ENCODE measurements at places on chromosomes 7 and 10.

DNA sequence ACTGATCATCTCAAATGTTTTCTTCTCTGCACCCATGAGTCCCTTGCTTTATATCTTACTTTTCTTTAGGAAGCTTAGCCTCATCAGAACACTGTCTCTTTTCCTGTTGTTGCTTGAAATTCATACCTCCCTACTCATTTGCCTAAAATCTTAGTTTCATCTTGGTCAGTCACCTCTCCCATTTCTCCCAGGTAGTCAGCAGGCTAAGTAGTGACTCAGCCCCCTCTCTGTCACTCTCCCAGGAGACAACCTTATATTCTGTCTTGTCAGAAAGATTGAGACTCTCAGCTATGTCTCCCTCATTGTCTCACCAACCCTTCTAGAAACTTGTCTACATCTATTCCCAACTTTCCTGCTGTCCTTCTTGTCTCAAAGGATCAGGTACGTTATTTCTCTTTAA is 280.9 kb downstream of the BBS9 start:
- no peak for DNase-seq

GRCh38 chr7:68679459-68680234 is 918.6 kb upstream of the AUTS2 start:
- DNase-seq, result no peak

DNA sequence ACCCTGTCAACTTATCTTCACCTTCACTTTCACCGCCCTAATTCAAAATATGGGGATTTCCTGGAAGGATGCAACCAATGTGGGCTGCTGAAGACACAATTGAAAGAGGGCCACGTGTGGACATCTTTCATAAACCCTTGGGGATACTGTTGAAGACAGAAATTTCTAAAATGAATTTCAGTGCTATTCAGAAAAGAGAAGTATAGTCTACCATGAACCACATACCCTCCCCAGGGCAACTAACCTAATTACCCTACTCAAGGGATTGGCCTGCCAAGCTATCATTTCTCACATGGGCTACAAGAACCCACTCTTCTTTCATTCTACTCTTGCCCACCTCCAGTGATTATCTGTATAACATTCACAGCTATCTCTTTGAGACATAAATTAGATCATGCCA is 226.0 kb downstream of the PHTF2 start:
- DNase-seq, result no peak

DNA sequence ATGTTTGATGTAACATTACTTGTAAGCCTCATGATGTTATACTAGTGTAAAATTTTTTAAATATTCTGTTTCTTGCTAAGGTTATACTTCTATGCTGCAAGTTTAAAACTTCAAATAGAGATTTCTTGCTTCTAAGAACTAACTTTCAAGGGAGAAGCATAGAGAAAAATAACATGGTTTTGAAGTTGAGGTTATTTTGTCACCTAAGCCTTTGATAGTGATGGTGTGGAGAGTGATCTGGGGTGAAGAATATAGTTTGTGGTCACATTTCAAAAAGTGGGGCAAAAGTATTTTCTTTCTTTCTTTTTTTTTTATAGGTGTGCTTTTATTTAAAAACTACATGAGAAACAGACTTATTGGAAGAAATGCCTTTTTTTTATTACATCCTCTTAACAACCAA is 162.4 kb downstream of the GATA3 start:
- no peak for DNase-seq

GRCh38 chr10:70564113-70564725 is 38.3 kb downstream of the PRF1 start:
- no peak for DNase-seq

GRCh38 chr10:51877636-51878035 is 178.2 kb upstream of the CSTF2T start:
- DNase-seq, result no peak

DNA sequence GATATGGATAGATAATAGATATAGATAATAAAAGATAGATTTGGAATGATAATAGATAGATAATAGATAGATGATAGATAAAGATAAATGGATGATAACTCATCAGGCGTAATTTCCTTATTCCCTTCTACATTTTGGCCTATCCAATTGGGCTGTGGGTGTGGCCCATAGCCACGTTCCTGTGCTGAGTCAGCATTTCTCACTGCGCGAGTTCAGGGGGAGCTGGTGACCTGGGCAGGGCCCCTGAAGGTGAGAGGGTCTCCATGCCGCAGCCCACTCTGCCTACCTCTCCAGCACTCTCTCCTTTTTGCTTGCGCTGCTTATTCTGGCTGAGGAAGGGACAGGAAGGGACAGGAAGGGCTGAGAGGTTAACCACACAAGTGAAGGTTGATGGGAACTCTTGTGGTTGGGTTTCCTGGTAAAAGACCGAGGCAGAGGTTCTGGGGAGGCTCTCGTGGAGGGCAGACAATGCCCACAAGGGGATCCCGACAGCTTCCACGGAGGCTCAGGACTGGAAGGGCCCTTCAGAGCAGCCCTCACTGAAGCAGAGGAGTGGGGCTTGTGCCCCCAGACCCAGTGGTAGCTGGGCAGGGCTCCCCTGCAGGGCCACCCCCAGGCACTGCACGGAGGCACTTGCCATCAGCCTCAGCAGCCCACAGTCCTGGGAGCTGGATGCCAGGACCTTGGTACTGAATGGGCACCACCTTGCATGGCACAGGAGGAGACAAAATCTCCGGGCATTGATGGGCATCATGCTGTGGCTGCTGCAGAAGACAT is 247.3 kb upstream of the PITRM1 start:
- no peak for DNase-seq

- DNase-seq, result no peak
These were observed 11.5 kb downstream of the RBM17 start for GRCh38 chr10:6100370-6100769.

GRCh38 chr10:117496031-117496430 is 46.5 kb upstream of the EMX2 start:
- no peak for DNase-seq

DNA sequence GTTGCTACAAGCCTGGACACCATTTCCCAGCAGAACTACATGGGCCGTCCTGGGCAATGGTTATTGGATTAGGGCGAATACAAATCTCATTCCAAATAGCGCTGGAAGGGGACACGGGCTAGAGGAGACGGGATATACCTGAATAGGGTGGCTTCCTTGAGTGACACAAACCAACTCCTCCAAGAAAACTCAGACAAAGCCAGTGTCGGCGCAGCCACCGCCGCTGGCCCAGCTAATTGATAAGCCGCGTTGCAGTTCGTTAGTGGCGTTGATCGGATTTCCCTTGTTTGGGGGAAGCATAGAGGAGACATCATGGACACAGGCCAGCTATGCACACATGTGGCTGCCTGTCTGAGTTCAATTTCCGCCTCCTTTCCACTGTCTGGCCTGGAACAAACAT is 55.7 kb downstream of the EBF3 start:
- DNase-seq, result no peak

- no peak for DNase-seq
These were observed 133.7 kb upstream of the TNS3 start for GRCh38 chr7:47715631-47716068.

- no peak for DNase-seq
These were observed 3.1 kb upstream of the PHYH start for GRCh38 chr10:13302821-13303555.

- no peak for DNase-seq
These were observed 275.9 kb downstream of the PRPF18 start for GRCh38 chr10:13862546-13863233.

GRCh38 chr10:130362308-130362761 is 226.1 kb downstream of the GLRX3 start:
- no peak for DNase-seq

GRCh38 chr10:31296754-31297153 is 22.3 kb upstream of the ZEB1 start:
- DNase-seq, result no peak

DNA sequence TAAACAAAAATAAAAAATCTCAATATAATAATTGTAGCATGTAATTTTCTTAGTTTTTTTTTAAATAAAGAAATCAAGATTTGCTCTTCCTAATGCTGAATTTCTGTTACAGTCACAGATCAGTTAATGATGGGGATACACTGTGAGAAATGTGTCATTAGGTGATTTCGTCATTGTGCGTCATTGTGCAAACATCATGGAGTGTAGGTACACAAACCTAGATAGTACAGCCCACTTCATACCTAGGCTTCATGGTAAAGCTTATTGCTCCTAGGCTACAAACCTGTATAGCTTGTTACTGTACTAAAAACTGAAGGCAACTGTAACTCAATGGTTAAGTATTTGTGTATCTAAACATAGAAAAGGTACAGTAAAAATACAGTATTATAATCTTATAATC is 74.4 kb upstream of the LSM8 start:
- DNase-seq, result no peak

GRCh38 chr10:28922127-28922526 is 244.8 kb downstream of the BAMBI start:
- DNase-seq, result peak; percentile 79

DNA sequence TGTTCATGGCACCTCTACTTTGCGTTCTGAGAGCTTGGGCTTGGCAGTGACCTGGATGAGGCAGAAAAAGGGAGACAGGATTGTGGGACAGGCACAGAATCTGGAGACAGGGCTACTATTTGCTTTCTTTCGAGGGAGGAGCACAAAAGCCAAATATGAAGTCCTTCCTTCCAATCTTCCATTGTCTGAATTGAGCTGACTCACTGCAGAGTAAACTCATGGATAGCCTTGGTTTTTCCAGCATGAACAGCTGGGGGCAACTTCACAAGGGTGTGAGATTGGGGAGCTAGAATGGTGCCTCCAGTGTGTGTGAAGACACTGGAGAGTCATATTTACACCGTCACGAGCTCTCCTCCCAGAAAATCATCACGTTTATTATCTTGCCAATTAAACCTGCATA is 55.6 kb upstream of the NRP1 start:
- DNase-seq, result no peak

DNA sequence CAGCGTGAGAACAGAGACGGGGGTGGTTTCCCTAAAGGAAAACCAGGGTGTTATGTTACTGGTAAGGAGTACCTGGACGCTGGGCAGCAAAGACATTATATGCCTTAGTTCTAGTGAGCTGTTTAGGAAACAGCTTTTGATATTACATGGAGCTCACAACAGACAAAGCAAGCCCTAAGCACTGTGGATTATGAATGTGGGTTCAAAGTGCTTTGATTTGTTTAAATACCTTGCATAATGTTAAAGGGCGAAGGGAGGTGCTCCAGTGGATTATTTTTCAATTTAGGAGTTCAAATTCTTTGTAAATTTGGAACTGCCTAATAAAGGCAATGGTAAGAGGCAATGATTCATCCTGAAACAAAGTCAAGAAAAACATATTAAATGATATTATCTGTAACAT is 13.8 kb downstream of the WNT16 start:
- no peak for DNase-seq

GRCh38 chr7:13179011-13179582 is 491.7 kb downstream of the ARL4A start:
- DNase-seq, result peak; percentile 76

DNA sequence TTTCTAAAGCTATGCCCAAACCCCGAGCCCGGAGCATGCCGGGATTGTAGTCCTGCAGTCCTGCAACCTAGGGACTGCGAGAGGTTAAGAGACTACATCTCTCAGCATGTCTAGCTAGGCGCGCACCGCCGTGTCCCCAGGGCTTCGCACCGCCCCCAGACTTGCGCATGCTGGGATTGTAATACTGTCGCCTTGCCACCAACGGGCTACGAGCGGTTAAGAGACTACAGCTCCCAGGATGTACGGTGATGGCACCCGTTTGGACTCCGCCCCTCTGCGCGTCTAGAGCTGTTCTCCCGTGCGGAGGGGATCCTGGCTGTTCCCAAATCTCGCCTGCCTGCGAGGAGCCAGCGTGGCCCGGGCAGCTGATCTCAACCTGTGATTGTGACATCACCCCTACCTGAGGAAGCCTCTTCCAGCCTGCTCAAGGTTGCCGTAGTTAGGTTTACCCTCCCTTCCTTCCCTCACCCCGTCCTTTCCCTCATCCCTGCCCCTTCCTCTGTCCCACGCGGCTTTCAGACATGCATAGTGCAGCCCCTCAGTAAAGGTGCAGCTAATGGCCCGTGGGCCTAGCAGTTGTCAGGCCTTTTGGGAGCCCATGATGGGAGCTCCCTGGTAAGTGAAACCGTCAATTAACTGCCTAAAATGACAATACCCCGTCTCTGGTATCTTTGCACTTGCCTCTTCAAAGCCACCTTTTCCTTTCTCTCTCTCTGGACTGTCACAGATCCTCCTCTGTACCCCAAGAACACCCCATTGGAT is 6.3 kb upstream of the ZNF736 start:
- DNase-seq, result peak; percentile 82

DNA sequence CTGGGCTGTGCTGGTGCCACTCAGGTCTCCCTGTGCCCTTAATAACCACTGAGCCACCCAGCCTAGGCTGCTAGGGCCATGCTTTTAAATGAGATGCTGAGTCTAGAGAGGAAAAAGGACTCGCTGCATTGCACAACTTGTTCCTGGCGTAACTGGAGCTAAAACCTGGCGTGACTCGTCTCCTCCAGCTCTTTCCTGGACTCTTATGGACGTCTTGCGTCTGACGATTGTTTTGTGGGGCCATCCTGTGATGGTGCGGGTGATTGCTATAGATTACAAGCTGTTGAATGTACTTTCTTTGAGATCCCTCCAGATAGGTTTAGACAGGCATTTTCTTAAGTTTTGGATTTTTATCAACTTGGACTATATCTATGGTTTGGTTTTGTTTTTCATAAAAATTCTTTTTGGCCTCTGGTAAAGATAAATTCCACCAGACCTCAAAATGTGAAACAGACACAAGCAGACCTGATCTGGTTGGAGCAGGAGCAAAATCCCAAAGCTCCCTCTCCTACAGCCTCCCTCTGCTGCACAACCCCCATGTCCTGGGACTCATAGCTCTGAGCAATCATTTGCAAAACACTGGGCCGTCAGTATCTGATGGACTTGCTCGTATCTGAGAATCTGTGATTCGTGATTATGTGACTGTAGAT is 230.3 kb downstream of the ARHGAP12 start:
- no peak for DNase-seq

GRCh38 chr10:103793429-103793828 is 61.9 kb downstream of the SH3PXD2A start:
- no peak for DNase-seq

DNA sequence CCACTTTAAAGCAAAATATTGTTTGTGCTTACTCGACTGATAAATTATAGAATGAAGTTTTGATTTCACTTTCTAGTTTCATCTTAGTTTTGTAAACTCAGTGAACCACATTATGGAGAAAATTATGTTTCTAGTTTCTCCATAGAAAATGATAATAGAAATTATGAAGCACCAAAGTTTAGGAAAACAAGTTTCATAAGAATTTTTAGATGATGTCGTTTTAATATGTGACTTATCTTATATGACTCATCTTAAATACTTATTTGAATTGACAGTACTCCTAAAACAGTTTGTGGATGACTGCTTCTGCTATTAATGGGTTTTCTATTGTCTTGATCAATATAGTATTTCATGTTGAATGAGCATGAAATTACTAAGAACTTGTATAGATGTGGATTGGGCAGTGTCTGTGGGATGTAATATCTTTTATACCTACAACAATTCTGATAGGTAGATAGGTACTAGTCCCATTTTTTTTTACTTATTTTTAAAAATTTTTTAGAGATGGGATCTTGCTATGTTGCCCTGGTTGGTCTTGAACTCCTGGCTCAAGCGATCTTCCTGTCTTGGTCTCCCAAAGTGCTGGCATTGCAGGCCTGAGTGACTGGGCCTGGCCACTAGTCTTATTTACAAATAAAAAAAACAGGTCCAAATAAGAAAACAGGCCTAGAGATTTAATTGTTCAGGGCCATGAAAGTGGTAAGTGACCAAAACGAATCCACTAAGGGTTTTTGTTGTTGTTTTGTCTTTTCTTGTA is 3.7 kb downstream of the HBP1 start:
- DNase-seq, result no peak

- peak; percentile 91 for DNase-seq
These were observed 28.9 kb downstream of the RAB11FIP2 start for GRCh38 chr10:118017850-118018249.

- DNase-seq, result no peak
These were observed 43.9 kb downstream of the DPYSL4 start for GRCh38 chr10:132230557-132231210.

- no peak for DNase-seq
These were observed 9.6 kb upstream of the TRIM8 start for GRCh38 chr10:102634686-102635085.

Data from SW480 (cell line).